Skin of body (tissue), 3 donors: ENCODE measurements at places on chromosomes 6 and 20.

DNA sequence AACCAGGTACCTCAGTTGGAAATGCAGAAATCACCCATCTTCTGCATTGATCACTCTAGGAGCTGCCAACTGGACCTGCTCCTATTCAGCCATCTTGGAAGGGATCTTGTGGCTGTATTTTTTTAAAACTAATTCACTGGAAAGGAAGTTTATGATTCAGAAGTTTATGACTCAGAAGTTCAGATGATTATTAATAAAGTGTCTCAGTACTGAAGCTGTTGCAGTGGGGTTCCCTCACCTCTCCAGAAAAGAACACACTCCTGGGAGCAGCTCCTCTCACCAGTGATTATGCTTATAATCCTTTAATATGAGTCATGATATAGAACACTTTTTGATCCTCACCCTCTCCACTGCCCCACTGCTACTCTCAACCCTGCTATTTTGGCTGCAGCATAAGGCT is 291.2 kb upstream of the HS3ST5 start:
- DNase-seq = no peak

GRCh38 chr20:32779500-32780211 is 17.5 kb downstream of the DNMT3B start:
- no peak for DNase-seq

DNA sequence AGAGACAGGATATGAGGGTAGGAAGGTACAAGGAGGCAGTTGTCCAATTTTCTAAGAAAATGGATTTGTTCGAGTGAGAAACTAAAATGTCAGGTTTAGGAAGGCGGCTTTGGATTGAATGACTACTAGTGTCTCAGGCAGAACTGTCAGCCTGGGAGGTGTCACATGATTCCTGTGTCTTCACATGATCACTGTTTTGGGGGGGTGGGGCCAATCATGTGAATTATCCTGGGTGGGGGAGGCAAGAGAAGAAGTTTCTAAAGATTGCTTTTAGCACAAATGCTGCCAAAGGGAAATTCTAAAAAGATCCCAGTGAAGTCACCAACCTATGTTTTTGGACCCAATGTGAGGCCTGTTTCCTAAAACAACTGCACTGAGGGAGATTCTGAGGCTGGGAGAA is 2.3 kb downstream of the SIRPA start:
- no peak for DNase-seq

GRCh38 chr6:24963339-24963738 is 27.6 kb upstream of the RIPOR2 start:
- DNase-seq = no peak

DNA sequence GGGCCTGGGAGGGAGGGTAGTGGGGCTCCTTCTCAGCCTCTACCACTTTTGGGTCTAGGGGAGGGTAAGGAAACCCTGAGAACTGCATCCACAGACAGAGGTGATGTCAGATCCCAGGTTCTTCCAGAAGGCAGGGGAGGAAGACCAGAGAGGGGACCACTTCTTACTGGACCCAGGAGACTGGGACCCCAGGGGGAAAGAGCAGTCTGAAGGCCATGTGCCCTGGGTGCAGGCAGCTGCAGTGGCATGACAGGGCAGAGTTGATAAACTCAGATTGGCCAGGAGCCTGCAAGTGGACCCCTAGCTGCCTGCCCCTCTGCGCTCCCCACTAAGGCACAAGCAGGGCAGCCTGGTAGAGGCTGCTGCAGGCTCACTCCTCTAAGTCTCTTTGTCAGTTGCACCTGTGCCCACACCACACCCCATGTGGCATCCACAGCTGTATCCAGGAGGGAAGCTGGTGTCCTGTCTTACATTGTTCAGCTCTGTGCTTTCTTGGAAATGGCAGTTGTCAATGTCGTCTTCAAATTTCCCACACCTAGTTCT is 2.7 kb downstream of the CST9L start:
- DNase-seq = no peak

DNA sequence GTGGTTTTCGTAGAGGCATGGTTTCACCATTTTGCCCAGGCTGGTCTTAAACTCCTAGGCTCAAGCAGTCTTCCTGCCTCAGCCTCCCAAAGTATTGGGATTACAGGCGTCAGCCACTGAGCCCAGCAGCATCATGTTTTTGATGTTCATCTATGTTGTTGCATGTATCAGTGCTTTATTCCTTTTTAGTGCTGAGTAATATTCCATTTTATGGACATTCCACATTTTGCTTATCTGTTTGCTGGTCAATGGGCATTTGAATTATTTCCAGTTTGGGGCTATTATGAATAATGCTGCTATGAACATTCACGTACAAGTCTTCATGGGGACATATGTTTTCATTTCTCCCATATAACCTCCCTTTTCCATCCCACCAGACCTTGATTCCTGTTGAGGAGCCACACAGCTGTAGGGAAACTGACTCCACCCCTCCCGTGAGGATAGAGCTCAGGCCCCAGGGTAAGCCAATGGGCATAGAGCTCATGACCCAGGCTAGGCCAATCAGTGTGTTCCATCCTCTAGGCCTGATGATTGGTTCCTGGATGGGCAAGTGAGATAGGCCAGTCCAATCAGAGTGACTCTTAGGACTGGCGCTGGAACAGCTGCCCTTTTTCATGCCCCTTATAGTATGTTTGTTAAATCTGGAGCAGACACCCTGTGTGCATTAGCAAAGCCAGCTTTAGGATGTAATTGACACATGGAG is 49.5 kb downstream of the DLGAP4 start:
- no peak for DNase-seq

DNA sequence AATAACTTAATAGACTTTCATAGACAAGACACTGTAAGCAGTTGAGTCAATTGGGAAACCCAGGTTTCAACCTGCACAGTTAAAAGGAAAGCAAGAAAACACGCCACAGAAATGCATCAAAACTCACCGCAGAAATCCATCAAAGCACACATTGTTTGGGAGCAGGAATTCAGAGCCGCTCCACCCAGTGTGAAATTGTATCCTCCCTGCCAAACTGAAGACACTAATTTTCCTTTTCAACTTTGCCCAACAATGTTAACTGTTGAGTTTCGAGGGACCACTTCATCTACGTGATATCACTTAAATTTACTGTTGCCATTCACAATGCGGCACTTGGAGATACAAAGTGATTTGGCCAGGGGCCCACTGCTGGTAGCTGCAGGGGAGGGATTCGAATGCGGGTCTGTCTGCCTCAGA is 92.7 kb downstream of the DACT2 start:
- DNase-seq = peak; percentile 70

- DNase-seq = no peak
Measured at GRCh38 chr6:23523771-23524170, 602.2 kb upstream of the NRSN1 start.

GRCh38 chr6:13256266-13257001 is 71.9 kb downstream of the TBC1D7 start:
- DNase-seq = peak; percentile 54

DNA sequence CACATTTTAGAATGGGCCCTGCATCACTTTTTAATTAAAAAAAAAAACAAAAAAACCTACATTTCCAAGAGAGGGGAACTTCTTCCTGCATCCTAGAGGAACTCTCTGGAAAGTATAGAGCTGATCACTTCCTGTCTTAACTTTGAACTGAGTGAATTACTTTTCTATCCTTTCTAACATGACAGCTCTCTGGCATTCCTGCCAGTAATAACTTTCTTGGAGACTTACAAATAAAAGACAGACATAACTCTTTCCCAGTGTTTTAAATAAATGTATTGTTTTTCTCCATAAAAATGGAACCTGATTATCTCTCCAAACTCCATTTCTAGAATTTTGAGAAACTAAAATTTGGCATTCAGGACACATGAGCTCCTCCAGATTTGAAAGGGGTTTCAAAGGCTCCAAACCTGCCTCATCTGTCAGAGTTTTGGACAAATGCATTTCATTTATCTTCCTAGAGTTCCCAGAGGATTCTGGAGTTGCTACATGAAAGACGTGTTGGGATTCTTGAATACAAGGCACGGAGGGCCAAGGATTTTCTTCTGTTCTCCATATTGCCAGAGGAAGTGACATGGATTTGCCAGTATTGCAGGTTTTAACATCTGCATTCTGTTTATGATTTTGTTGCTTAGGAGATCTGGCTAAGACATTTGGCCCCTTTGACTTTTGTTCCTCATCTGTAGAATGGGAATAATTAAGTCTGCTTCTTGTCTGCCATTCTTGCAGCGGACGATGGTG is 2.0 kb upstream of the SMOC2 start:
- DNase-seq = peak; percentile 56

DNA sequence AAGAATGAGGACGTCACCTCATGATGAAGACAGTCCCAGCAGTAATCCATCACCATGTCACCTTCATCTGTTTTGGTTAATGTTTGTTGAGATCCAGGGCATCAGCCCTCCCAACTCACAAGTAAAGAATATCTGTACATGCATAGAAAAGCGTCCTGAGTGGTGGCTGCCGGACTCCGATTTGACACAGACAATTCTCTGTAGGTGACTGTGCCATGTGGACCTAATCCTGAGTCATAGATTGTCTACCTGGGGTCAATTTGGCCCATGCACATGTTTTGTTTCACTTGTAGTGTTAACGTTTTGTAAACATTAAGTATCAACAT is 168.4 kb upstream of the UST start:
- no peak for DNase-seq

DNA sequence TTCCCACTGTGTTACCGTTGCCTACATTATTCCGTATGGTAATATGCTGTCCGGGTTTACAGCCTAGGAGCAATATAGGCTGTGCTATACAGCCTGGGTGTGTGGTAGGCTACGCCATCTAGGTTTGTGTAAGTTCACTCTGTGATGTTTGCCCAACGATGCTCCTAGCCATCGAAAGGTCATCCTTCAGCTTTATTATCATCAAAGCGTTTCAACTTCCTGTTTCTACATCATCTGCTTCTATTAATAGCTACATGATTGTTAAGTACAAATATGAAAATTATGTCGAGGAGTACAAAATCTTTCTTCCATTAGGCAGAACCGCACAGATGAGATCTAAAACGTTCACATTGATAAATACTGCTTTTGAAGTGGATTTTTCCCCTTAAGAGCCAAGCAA is 69.9 kb downstream of the PPP1R14C start:
- DNase-seq = no peak

- DNase-seq = no peak
Measured at GRCh38 chr20:56788041-56788670, 159.1 kb downstream of the TFAP2C start.

GRCh38 chr20:37133952-37134351 is 38.2 kb upstream of the RBL1 start:
- DNase-seq = no peak

GRCh38 chr6:23390221-23390620 is 735.8 kb upstream of the NRSN1 start:
- DNase-seq = no peak

DNA sequence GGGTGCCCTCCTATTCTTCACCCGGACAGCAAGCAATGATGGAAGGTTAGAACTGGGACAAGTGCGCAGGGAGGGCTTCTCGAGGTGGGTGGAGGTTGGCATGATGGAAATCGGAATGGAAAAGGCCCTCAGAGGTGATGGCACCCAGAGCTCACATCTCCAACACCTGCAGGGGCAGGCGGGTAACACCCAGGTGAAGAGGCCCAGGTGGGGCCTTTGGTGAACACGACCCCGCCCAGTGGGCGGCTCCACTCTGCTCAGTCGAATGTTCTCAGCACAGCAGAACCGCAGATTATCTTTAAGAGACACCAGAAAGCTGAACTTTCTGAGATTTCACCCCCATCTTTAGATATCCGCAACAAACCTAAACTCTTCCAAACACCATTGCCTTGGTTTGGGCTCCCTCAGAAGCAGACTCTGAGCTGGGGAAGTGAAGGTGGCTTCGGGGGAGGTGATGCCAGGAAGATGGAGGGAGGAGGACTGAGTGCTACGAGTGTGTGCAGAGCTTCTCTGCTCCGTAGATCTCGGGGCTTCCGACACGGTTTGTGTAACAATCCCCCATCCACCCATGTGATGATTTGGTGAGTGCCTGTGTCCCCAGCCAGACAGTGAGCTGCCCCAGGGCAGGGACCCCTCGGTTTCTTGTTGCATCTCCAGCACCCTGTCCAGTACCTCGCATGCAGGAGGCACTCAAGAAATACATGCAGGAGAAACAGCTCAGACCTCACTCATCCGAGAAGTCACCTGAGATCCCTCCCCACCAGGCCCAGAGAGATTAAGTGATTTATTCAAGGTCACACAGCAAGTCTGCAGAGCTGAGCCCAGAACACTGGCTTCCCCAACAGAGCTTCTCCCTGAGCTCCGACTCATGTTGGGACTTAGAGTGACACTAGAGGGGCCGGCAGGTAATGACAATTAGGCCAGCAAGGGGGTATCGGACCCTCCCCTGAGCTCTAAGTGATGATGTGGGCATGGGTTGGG is 45.4 kb downstream of the BPIFB1 start:
- DNase-seq = no peak

GRCh38 chr20:9147547-9148024 is 78.7 kb downstream of the PLCB4 start:
- DNase-seq = no peak

GRCh38 chr6:71649915-71650314 is 236.4 kb upstream of the RIMS1 start:
- no peak for DNase-seq

GRCh38 chr6:52881662-52881995 is 27.9 kb downstream of the GSTA3 start:
- no peak for DNase-seq

DNA sequence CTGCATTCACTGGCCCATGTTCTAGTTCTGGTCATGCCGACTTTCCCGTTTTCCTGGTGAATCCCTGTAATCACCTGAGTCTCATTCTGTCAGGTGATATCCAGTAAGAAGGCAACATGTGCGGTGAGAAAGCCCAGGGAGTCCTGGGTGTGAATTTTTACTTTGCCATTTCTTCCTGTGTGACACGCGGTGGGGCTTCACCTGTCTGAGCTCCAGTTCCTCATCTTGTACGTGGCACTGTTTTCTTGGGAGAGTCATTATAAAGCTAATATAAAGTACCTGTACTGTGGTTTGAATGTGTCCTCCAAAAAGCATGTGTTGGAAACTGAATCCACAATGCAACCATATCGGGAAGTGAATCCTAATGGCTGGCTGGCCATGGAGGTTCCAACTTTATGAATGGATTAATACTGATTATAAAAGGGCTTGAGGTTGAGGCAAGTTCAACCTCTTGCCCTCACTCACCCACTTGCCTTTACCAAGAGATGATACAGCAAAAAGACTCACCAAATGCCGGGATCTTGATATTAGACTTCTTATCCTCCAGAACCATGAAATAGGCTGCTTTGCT is 5.1 kb downstream of the HLA-E start:
- DNase-seq = no peak

GRCh38 chr6:126180585-126180984 is 159.3 kb upstream of the CENPW start:
- no peak for DNase-seq

DNA sequence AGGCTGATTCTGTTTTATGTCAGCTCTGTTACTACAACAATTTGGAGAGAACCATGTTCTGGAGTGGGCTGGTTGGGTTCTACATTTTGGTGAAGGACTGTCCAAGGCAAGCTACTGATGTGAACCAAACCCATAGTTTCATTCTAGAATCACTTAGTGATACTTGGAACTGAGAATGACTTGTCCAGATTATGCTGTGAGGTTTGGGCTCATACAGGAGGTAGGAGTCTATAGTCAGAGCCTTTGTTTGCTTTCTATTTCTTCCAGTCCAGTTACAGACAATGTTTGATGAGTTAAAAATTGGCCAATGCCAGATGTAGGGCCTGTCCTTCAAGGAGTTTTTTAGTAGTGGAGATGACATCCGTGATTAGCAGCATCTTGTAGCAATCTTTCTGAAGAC is 97.9 kb downstream of the LRRC1 start:
- no peak for DNase-seq

GRCh38 chr6:95091823-95092436 is 485.4 kb upstream of the MANEA start:
- DNase-seq = peak; percentile 43

- no peak for DNase-seq
Measured at GRCh38 chr20:24697411-24697810, 228.0 kb downstream of the SYNDIG1 start.
